ENCODE measurements at places on chromosomes 12 and 14. TPM values are rescaled to one million over a fixed set of nuclear protein-coding genes. Genes with fewer than 3 reads are reported as not detected.

The PSME1 gene
- total RNA-seq: 72.3 TPM

The FAM90A1 gene
- not detected for total RNA-seq

The DCN gene
- total RNA-seq: 549 TPM

The CLEC2A gene
- 68.5 TPM for total RNA-seq

The RND1 gene
- total RNA-seq: 0.40 TPM

The PDE3A gene
- 1.3 TPM for total RNA-seq

The ANKRD52 gene
- 33.6 TPM for total RNA-seq

The CCDC38 gene
- not detected for total RNA-seq

The CPNE6 gene
- total RNA-seq: not detected

The USP5 gene
- 54.7 TPM for total RNA-seq

The SLCO1A2 gene
- not detected for total RNA-seq

The DHRS2 gene
- total RNA-seq: 0.52 TPM

The JPH4 gene
- 0.30 TPM for total RNA-seq

The DBX2 gene
- not detected for total RNA-seq

The DNAJC22 gene
- 2.2 TPM for total RNA-seq

The BAZ1A gene
- total RNA-seq: 55.7 TPM

The OASL gene
- total RNA-seq: 0.91 TPM

The PNP gene
- total RNA-seq: 35.1 TPM

The CKAP4 gene
- 55.9 TPM for total RNA-seq

The SYNE3 gene
- 16.4 TPM for total RNA-seq

The CEBPE gene
- not detected for total RNA-seq

The TFCP2 gene
- total RNA-seq: 15.0 TPM

The TCP11L2 gene
- 70.6 TPM for total RNA-seq

The CFAP54 gene
- not detected for total RNA-seq

The ZC3H14 gene
- total RNA-seq: 49.2 TPM

The COQ5 gene
- total RNA-seq: 14.9 TPM
